IPS DF 19.7 (cell line): ENCODE measurements at places on chromosomes 13 and 19.

GRCh38 chr19:14113762-14114414 lies 3.7 kb downstream of the PRKACA start:
- no peak for DNase-seq

DNA sequence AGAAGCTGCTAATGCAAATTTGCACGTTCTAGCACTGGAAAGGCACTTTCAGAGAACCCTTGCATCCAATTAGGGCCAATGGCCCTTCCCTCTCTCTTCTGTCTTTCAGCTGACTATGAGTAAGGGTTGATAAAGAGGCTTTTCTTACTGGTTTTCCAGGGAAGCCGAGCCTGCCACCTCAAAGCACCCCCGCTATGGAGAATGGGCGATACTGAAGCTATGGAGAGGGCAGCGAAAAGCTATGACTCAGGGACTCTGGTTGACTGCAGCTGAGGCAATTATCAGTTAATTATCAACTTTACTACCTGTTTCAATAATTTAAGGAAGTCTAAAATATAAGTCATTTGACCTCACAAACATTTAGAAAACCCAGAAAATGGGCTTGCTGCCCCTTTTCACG lies 115.8 kb downstream of the TRPC4 start:
- no peak for DNase-seq

- DNase-seq = no peak
Observed at GRCh38 chr13:30685987-30686386, 49.4 kb upstream of the ALOX5AP start.

DNA sequence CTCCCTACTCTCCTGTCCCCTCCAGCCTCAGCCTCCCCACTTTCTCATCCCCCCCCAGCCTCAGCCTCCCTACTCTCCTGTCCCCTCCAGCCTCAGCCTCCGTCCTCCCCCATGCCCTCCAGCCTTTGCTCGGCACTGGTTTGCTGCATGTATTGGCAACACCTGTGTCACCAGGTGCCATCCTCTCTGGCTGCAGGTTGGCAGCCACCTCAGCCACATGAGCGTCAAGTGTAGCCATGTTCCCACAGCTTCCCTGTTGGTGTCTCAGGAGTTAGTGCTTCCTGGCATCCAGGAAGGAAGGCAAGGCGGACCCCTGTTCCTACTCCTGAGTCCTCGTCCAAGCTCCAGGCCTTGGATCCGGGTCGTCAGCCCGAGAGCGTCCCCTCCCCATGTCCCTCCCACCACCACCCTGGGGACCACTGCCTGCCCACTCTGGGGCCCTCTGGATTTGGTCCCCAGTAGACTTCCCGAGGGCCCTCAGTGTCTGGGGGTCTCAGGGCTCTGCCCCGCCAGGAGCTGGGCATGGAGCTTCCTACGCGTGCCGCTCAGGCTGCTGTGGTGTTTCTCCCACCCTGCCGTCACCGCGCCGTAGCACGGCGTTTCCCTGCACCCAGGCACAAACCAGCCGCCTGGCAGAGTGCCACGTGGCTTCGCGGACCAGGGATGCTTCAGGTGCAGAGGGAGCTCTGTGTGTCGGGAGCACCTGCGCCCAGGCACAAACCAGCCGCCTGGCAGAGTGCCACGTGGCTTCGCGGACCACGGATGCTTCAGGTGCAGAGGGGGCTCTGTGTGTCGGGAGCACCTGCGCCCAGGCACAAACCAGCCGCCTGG lies 128.3 kb upstream of the MCF2L start:
- DNase-seq = no peak
